Calu3 (cell line): ENCODE measurements at places on chromosomes 13 and 19. TPM values are rescaled to one million over a fixed set of nuclear protein-coding genes. Genes with fewer than 3 reads are reported as not detected.

STX10 gene
- 52.3 and 52.7 TPM in 2 replicates for total RNA-seq

KRTDAP gene
- total RNA-seq: not detected in 2 replicates

GRCh38 chr19:55616395-55616875 is 7.9 kb downstream of the ZNF784 start:
- no peak for DNase-seq

- no peak for DNase-seq
Measured at GRCh38 chr13:97125810-97126738, 96.1 kb upstream of the MBNL2 start.

DNA sequence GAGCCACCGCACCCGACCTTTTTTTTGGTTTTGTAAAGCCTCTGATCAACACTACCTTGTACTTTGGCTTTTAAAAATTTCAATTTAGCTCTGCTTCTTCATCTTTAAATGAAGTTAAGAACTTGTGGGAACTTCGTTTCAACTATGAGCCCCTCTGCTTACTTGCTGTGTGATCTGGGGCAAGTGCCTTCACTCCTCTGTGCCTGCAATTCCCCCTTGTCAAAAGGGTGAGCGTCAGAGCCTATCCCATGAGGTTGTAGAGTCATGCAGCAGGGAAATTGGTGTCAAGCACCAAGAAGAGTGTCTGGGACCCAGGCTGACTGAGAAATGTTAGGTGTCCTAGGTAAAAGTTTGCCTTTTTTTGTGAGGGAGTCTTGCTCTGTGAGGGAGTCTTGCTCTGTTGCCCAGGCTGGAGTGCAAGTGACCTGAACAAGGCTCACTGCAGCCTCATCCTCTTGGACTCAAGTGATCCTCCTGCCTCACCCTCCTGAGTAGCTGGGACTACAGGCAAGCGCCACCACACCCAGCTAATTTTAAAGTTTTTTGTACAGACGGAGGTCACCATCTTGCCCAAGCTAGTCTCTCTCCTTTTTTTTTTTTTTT is 5.7 kb downstream of the VASP start:
- no peak for DNase-seq

DNA sequence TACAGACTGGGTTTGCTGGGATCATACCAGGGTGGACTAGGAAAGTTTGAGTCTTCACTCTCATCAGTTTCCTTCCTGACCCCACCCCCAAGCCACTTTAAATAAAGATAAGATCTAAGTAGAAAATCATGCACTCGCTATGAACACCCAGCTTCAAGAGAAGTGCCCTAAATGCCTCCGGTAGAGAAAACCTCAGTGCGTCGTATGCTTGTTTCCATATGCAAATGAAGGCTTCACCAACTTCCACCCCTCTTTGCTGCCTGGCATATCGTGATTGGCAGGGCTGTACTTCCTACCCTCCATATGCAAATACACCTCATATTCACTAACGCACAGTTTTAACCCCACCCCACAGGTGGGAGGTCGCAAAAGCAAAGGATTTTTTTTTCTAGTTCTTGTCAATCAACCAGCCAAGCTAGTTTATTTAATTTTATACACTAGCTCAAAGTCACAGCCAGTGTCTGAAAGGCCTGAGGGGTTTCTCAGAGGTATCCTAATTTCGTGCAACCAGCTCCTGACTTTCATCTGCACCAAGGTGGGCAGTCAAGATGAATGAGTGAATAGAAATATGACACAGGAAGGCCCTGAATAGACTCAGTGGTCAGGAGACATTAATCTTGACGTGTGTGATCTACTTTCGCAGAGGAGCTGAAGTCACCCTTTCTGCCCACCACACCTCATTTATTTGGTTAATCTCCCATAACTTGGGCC is 121.1 kb upstream of the TSHZ3 start:
- no peak for DNase-seq

GRCh38 chr19:46471116-46471733 is at the start of gene PNMA8A:
PNMA8A (minus strand) TSS chr19:46471563; CDS start chr19:46471035, 528 bp downstream.
- no peak for DNase-seq

DNA sequence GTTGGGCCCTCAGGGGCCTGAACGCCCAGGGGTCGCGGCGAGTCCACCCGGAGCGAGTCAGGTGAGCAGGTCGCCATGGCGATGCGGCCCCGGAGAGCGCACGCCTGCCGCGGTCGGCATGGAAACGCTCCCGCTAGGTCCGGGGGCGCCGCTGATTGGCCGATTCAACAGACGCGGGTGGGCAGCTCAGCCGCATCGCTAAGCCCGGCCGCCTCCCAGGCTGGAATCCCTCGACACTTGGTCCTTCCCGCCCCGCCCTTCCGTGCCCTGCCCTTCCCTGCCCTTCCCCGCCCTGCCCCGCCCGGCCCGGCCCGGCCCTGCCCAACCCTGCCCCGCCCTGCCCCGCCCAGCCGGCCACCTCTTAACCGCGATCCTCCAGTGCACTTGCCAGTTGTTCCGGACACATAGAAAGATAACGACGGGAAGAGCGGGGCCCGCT is at the start of gene CCNA1:
TSS of gene CCNA1 (plus strand) at position 390 of the 439 bp plus-strand sequence. CDS start 562 bp downstream, outside the sequence.
- DNase-seq: no peak
